Cardiac septum (tissue), 1 donor: ENCODE measurements at places on chromosomes 5 and 9. TPM values are rescaled to one million over a fixed set of nuclear protein-coding genes. Genes with fewer than 3 reads are reported as not detected.

DNA sequence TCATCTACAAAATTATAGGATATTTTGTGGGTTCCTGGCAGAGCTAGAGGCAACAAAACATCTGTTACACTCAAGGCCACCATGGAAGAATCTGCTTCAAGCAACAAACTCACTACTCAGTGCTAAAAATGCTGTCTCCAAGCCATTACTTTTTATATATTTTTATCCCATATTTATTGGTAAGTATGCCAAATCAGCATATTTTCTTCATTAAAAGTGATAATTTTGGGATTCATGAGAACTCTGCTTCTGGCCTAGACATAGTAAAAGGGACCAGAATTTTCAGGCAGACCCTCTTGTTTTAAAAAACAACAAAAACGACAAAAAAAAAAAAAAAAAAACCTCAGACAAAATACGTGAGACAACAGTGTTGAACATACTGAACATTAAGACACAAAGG is 236.0 kb downstream of the EDIL3 start:
- no peak for DNase-seq

- no peak for DNase-seq
Observed at GRCh38 chr5:167582283-167582682, 709.2 kb upstream of the WWC1 start.

GRCh38 chr5:159362220-159362619 is 31.9 kb upstream of the IL12B start:
- DNase-seq: no peak

DNA sequence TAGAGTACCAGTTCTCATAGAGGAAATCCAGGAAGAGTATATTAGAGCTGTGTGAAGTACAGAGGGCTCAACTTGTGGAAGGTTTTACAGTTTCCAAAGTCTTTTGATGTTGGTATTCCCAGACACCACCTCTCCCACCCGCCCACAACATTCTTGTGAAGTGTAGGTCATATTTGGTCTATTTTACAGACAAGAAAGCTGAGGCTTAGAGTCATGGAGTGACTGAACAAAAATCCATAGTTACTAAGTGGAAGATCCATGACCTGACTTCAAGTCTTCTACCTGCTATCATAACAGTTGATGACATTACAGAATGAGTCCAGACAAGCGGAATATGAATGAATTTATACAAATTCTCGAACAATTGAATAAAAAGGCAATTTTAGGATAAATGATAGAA is 187.1 kb upstream of the RPS23 start:
- no peak for DNase-seq

DNA sequence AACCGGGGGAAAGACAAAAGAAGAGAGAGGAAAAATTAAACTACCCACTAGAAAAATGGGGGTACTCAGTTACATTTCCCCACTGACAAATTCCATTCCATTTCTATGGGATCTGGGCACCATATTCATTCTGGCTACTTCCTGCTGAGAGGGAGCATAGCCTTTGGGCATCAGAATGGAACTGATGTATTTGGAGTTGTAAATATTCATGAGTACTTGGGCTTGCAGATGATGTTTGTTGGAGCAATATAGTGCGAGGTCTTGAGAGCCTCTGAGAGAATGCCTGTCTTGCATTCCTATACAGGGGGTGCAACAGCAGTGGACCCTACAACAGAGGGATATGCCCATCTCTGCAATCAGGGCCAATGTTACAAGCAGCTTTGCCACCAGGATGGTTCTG is 16.7 kb downstream of the GMCL2 start:
- no peak for DNase-seq

DNA sequence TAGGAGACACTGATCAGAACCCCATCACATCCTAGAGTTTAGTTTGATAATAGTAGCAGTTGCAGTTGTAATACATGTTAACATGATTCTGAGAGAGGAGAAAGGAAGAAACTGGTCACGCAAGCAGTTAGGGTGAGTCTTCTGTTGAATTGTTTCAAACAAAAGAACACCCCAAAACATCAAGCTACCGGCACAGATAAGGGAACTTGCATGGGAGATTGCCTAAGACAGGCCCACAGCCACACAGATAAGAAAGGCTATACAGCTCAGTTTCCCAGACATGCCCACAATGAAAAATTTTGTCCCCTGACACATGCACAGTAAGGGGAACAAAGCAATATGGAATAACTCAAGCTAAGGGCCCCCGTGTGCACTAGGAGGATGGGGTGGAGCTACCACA is 15.9 kb downstream of the HSPB3 start:
- DNase-seq: no peak

- DNase-seq: no peak
Observed at GRCh38 chr9:91332546-91333231, 29.0 kb downstream of the AUH start.

DNA sequence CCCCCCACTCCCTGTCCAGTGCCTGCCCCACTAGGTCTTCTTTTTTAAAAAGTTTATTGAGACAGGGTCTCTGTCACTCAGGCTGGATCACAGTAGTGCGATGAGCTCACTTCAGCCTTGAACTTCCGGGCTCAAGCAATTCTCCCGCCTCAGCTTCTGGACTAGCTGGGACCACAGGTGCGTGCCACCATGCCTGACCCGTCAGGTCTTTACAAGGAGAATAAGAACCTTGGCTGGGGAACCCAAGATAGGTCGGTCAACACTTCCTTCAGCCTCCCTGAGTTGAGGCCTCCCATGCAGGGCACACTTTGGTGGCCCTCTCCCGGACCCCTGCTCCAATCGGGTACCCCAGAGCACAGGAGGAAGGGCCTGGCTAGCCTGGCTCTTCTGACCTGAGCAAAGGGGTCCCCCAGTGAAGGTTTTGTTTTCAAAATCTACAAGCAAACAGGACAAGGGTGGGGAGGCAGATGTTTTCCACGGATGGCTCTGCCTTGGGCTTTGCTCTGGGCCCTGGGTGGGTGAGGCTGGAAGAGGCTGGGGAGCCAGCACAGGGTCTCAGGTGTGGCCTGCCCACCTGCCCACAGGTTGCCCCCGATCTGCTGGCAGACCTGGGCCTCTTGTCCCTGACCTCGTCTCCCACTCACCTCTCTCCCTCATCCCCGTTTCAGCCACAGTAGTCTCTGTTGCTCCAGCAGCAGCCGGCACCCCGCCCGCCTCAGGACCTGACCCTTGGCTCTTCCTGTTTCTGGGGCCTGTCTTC is 108.7 kb upstream of the PHYKPL start:
- peak; percentile 36 for DNase-seq

DNA sequence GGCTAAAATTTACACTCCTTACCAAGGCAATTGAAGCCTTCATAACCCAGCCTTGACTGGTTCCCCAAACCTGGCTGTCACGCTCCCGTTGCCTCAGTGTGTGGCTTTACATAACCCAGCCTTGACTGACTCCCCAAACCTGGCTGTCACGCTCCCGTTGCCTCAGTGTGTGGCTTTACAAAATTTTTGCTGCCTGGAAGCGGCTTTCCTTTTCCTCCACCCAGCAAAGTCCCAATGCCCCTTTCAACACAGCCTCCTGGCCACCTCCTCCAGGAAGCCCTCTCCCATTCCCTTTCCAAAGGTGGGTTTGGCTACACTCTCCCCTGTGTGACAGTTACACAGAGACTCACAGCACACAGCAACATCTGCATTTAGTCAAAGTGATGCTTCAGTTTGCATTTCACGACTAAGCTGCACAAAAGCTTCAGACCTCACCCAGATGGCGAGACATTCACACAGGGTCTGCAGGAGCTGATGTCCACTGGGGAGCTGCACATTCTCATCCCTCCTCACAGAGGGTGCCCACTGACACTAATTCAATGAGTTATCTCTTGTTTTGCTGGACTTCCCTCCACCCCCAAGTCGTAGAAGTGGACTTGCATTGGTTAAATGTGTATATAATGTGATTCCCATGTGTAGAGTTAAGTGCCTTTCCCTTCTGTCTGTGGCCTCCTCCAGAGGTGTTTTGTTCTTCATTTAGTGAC is 156.6 kb upstream of the PHYKPL start:
- DNase-seq: peak; percentile 55

DNA sequence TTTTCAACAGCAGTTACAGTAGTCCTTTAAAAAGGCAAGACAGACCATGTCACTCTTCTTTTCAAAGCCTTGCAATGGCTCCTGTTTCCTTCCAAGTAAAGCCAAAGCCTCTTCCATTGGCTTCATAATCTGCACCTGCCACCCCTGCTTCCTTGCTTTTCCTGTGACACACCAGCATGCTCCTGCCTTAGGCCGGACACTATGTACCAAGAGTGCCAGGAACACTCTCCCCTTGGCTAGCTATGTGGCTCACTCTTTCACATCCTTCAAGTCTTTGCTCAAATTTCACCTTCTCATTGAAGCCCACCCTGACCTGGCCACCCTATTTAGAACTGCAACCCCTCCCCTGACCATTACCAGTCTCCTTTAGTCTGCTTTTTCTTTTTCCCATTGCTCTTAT is 22.2 kb upstream of the TRAF1 start:
- DNase-seq: no peak

- DNase-seq: no peak
Observed at GRCh38 chr9:137788561-137789294, 88.9 kb upstream of the CACNA1B start.

GRCh38 chr5:171810227-171810626 is 24.6 kb downstream of the SMIM23 start:
- DNase-seq: no peak

- no peak for DNase-seq
Observed at GRCh38 chr5:124740991-124741583, 5.4 kb downstream of the ZNF608 start.

DNA sequence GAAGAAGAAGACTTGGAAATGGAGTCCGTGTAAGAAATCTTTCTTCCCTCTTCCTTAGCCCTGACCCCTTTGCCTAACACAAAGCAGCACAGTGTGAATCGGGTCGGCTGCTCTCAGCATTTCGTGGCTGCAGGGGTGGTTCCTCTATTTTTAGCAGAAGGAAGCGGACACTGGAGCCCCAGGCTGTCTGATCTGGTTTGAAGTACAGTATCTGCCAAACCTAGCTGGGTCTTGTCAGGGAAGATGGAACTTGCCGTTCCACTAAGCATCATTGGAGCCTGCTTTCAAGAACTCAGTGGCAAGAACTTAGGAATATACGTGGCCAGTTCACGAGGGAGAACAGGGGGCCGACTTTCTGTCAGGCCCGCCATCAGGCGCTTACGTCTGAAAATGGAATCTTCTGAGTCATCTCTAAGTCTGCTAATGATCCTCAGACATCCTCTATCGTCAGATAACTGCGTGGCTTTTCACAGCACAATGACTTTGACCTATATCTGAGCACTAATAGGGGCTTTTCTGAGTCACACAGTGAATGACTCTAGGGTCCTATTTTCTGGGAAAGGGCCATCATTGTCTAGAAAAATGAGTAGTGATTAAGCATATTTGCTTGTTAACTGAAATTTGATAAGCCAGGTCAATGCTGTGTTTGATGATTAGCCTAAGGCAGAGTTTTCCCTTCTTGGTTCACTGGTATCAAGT is 43.3 kb upstream of the NCS1 start:
- peak; percentile 85 for DNase-seq

MYORG gene
- 9.7 TPM for total RNA-seq

NDST1 gene
- 67.6 TPM for total RNA-seq

POLE3 gene
- total RNA-seq: 16.9 TPM

NR4A3 gene
- 22.4 TPM for total RNA-seq

PCDHB14 gene
- 4.4 TPM for total RNA-seq

NSG2 gene
- 1.5 TPM for total RNA-seq

ARID3C gene
- total RNA-seq: not detected

SPATA31C1 gene
- total RNA-seq: not detected

MEIKIN gene
- total RNA-seq: not detected

ZNF879 gene
- total RNA-seq: 3.9 TPM

TMOD1 gene
- 151 TPM for total RNA-seq

TAF11L2 gene
- total RNA-seq: not detected

STING1 gene
- total RNA-seq: 85.3 TPM

PCDHB3 gene
- 1.4 TPM for total RNA-seq

MLANA gene
- total RNA-seq: not detected

SLC4A9 gene
- 0.19 TPM for total RNA-seq

CFAP157 gene
- total RNA-seq: not detected
